ENCODE measurements at places on chromosomes 3 and 15. TPM values are rescaled to one million over a fixed set of nuclear protein-coding genes. Genes with fewer than 3 reads are reported as not detected.

- DNase-seq = no peak
Observed at GRCh38 chr3:29949131-29949530, 657.3 kb upstream of the TGFBR2 start.

DNA sequence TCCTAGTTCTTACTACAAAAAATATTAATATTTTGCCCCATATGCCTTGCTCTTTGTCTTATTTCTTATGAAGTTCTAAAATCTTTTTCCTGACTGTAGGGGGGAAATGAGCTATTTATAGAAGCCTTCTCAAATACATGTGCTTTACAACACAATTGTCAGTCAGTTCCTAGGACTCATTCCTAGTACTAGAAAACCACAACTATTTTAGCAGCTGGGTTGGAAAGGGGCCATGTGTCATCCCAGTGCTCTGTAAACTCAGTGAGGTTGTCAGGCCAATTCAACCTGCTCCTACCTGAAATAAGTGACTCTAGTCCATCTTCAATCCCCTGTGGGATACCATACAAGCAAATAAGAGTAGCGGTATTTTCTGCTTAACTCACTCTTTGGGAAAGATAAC lies 153.8 kb downstream of the ULK4 start:
- DNase-seq = no peak

CYP1A2 gene
- not detected for total RNA-seq

GRCh38 chr15:39426552-39427532 lies 154.0 kb upstream of the THBS1 start:
- DNase-seq = peak; percentile 25

DNA sequence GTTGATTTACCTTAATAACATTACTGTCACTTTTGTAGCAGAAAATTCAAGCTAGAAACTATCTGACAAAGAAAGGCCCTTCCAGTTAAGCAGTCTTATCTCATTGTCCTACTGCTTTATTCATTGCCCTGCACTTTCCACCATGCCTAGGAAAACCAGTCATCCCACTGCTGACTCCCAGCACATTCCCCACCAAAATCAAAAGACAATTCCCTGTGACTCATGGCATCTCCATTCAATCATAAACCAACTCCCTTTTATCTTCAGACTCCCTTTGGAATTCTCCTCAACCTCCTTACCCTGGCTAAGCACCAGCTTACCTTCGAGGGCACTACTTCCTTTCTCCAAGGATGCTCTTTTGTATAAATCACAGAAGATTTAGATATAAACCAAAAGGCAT lies 184.3 kb downstream of the PLCH1 start:
- no peak for DNase-seq

AMT gene
- 20.8 TPM for total RNA-seq

HESX1 gene
- 3.6 TPM for total RNA-seq

DNA sequence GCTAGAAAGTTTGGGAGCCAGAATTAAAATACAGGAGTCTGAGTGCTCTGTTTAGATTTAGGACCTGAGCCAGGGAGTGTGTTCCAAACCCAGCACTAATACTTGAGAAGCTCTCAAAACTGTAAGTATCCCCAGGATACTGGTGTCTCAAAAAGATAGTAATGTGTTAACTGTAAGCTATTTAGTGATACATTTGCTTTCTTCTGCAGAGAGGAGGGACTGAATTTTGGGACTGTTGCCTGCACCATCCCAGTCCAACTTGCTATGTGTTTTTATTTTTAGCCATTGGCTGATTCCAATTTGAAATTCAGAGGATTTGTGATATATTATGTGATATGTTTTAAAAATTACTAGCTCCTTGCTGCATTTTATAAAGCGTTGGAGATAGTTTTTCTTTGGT lies 31.5 kb downstream of the UBE2E1 start:
- DNase-seq = no peak

- no peak for DNase-seq
Observed at GRCh38 chr15:59185725-59186124, 20.9 kb upstream of the LDHAL6B start.

- no peak for DNase-seq
Observed at GRCh38 chr3:83813176-83813575, 1145.6 kb upstream of the CADM2 start.

DNA sequence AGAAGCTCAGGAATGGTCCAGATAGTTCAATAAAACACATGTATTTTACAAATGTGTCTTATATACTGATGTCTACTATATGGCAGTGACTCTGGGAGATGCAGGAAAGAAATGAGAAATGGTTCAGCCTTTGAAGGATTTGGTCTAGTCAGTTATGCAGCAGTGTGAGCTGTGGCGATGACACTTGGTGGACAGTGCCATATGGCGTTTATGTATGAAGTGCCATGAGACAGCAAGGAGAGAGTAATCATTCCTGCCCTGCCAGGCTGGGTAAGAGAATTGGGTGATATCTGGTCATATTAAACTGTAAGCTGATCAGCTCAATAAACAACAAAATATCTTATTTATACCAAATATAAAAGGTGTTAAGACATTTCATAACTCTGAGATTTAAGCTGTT lies 47.6 kb upstream of the ANP32A start:
- DNase-seq = no peak

Data from tibial nerve (tissue), 4 donors.